Bronchial epithelial cell (primary cell): ENCODE measurements at places on chromosomes 7 and 10.

GRCh38 chr10:60872451-60872850, 71.5 kb downstream of the RHOBTB1 start:
- no peak for DNase-seq

GRCh38 chr7:11281953-11282352, 308.3 kb downstream of the PHF14 start:
- DNase-seq: no peak

GRCh38 chr10:124005091-124005490, 88.3 kb downstream of the CHST15 start:
- no peak for DNase-seq

- no peak for DNase-seq
Measured at GRCh38 chr7:122487131-122487530, 182.6 kb upstream of the FEZF1 start.

- DNase-seq: no peak
Measured at GRCh38 chr10:1706711-1707110, 30.6 kb downstream of the ADARB2 start.

GRCh38 chr10:133616371-133617130, 10.0 kb downstream of the FRG2B start:
- DNase-seq: no peak

- no peak for DNase-seq
Measured at GRCh38 chr7:741191-741671, 14.2 kb upstream of the PRKAR1B start.

GRCh38 chr7:2219606-2220005, 13.1 kb downstream of the MAD1L1 start:
- no peak for DNase-seq
